Hematopoietic multipotent progenitor cell treated with erythropoietin and hydrocortisone succinate and interleukin-3 and kit ligand, for 6 days (in vitro differentiated cells): ENCODE measurements at places on chromosomes 7 and 10.

DNA sequence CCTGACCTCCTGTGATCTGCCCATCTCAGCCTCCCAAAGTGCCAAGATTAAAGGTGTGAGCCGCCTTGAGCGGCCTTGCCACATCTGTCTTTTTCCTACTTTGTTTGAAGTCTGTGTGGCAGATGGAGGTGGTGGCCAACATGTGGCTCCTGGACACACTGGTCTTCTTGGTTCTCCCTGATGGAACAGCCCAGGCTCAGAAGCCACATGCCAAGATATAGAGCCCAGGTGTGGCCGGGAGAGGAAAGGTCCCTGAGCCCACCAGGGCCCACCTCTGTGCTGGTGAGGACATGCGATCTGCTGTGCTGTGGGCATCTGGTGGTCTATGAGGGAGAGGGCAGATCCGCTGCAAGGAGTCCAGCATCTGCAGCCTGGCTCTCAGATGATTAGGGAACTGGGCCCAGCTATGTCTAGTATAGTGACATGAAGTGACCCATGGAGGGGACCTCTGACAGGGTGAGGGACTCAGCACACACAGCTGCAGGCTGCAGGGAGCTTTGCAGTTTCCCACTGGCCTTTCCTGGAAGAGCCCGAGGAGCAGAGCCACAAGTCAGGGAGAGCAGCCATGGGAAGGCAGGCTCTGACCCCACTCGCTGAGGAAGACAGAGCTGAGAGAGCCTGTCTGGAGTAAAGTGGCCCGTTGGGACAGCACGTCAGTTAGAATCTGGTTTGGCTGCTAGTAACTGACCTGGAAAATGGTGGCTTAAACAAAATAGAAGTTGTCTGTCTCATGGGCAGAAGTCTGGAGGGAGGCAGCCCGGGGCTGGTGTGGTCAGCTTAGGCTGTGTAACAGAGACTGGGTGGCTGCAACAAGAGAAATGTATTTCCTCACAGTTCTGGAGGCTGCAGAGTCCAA is 25.9 kb downstream of the ADCY1 start:
- no peak for DNase-seq

GRCh38 chr7:6256109-6256483 is 16.3 kb downstream of the CYTH3 start:
- DNase-seq, result no peak

DNA sequence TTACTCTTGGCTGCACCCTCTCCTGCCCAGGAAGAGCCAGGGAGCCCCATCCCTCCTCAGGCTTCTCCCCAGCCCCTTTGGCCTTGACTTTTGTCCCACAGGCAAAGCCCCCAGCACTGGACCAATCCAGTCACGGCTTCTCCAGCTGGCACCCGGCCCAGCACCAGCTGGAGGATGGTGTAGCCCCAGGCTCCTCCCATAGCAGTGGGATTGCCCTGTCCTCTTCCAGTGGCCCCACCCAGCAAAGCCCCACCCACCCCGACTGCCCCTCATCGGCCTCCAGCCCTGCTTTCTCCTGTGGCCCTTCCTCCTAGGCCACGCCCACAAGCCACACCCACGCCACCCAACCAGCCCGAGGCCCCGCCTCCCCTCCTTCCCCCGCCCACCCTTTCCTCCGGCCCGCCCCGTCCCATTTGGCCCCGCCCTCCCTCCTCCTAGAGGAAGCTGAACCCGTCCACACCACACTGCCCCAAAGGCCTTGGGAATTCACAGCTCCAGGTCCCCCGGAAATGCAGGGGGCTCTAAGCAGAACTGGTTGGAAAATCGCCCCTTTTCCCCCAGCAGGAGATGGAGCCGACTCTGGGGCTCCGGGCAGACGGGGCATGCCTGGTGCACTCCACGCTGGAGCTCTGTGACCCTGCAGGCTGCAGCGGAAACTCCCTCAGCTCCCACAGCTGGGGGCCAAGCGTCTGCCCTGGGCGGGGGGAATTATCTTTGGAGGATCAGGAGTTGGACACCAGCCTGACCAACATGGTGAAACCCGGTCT is 25.2 kb downstream of the GET4 start:
- DNase-seq, result peak; percentile 96

GRCh38 chr10:65320236-65321026 is 1605.4 kb upstream of the LRRTM3 start:
- DNase-seq, result no peak

DNA sequence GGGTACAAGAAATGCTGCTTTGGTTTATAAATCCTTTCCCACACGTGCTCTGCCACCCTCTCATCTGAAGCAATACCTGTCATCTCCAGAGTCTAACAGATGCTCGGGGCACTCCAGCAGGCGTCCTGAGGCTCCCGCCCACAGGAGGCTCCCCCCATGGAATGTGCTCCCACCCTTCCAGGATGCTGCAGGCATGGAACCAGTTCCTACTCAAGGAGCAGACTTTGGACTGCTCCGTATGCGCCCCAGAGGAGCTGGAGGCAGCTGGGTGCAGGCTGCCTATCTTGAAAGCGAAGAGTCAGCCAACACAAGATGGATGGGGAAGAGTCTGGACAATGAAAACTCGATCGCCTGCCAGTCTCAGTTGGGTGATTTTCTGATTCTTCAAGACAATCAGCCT is 75.4 kb downstream of the VOPP1 start:
- DNase-seq, result no peak

DNA sequence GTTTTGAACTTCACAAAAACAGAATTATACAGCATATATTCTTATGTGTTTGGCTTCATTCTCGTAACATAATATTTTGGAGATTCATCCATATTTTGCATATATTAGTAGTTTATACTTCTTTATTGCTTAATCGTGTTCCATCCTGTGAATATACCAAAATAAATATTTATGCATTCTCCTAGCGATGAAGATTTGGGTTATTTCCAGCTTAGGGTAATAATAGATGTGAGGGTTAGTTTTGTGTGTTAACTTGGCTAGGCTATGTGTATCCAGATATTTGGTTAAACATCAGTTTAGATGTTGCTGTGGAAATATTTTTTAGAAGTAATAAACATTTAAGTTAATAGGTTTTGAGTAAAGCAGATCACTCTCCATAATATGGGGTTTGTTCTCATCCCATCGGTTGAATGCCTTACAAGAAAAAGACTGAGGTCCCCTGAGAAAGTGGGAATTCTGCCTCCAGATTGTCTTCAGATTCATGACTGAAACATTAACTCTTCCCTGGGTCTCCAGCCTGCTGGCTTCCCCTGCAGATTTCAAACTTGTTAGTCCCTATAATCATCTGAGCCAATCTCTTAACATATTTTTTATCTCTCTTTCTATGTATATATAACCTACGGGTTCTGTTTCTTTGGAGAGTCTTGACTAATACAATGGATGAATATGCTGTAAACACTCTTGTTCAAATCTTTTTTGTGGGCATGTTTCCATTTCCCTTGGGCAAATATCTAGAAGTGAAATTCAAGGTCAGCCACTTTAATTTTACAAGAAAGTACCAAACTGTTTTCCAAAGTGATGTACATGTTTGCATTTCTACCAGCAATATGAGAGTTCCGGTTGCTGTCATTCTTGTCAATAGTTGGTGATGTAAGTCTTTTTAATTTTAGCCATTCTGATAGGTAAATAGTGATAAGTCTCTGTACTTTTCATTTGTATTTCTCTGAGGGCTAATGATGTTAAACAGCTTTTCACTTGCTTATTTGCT is 48.7 kb downstream of the PDK4 start:
- no peak for DNase-seq

DNA sequence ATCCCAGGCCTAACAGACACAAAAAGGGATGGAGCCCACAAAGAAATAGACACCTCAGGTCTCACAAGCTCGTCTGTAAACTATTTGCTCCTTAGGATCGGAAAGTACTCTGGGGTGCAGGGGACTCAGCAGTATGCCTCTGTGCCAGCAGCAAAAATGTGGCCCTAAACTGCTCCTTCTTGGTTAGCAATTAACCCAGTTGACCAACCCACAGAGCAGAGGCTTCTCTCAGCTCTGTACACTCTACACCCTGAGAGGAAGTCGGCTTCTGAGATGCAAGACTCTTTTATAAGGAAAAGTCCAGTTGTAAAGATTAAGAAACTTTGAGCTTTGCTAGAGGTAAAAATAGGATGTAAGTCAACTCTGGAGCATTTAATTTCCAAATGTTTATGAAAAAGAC is 156.3 kb upstream of the PRSS58 start:
- DNase-seq, result no peak

DNA sequence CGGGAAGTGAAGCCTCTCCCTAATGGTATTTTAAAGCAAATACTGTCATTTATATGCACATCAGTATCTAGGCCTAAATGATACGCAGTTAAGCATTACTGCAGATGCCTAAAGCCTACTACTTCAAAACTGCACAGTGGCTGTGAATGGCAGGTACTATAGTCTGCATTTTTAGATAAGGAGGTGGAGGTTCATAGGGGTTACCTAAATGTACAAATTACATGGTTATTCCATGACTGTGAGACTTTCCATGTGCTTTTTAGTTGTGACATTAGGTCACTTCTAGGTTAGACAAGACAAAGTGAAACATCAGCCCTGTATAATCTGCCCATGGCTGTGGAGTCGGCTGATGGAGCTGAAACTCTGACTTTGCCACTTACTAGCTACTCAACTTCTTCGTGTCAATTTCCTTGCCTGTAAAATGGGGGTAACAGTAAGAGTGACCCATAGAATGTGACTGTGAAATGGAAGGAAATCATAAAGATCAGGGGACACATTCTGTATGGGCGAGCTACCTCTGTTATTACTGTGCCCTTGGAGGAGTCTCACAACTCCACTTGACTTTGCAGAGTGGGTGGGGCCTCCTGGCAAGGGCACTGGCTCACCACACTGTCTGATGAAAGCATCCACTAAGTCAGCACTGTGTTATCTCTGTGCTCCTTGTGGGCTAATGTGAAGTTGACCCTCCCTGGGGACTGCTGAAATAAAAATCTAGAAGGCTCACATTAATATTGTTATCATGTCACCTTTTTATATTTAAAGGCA is 239.4 kb downstream of the TNS3 start:
- peak; percentile 94 for DNase-seq

DNA sequence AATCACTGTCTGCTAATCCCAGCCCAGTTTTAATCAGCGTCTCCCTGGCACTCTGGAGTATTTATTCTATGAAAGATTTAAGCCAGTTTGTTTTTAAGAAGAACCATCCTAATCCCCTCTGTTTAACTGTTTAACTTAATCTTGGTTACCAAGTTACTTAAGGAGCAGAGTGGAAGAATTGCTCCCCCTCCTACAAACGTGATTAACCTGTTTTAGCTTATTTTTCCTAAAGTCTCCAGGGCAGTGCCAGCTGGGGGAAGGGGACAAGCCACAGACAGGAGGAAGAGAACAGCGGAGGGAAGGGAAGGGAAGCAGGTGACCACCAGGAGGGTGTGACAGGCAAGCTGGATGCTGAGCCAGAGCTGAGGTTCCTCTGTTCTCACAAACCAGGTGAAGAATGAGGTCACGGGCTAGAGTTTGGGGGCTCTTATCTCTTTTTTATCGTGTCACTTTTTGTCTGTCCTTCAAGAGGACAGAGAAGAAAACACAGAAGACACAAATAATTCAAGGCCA is 1.7 kb downstream of the SLC13A4 start:
- no peak for DNase-seq

- DNase-seq, result peak; percentile 73
Observed at GRCh38 chr7:17274551-17275245, 23.8 kb upstream of the AHR start.

DNA sequence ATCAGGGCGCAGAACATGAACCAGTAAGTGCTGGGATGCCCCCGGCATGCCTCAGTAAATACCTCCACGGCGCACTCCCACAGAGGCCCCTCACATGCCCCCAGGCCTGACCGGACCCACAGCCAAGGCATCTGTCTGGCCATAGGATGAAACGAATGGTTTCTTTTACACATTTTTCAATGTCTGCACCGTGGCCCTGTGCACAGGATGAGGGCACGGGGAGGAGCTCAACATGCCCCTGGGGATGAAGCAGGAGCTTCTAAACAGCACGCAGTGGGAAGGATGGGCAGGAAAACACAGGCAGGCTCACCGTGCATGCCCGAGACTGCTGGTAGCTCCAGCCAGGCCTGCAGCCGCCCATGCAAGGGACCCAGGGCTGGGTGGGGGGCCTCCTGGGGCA is 283.3 kb downstream of the TNS3 start:
- DNase-seq, result no peak

- peak; percentile 40 for DNase-seq
Observed at GRCh38 chr7:132430041-132430855, 146.0 kb downstream of the PLXNA4 start.

- peak; percentile 53 for DNase-seq
Observed at GRCh38 chr10:72328829-72329204, 25.9 kb downstream of the DNAJB12 start.

DNA sequence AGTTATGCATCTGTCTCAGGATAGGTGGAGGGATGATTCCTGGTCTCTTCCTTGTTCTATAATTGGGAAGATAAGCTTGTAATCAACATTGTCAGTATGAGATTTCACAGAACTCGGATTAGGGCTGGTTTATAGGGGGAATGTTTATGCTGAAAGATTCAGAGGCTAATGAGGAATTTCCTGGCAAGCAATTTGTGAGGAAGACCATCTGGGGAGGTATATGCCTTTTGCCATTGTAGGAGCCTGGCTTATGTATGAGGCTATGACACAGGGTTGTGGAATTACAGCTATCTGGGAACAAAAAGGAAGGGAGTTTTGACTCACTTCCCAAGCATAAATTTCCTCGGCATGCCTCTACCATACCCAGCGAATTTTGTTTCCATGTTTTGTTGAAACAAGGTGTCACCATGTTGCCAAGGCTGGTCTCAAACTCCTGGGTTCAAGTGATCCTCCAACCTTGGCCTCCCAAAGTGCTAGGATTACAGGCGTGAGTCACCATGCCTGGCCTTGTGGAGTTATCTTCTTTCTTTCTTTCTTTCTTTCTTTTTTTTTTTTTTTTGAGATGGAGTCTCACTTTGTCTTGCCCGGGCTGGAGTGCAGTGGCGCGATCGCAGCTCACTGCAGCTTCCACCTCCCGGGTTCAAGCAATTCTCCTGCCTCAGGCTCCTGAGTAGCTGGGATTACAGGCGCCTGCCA is 1.6 kb upstream of the COPS6 start:
- DNase-seq, result no peak

DNA sequence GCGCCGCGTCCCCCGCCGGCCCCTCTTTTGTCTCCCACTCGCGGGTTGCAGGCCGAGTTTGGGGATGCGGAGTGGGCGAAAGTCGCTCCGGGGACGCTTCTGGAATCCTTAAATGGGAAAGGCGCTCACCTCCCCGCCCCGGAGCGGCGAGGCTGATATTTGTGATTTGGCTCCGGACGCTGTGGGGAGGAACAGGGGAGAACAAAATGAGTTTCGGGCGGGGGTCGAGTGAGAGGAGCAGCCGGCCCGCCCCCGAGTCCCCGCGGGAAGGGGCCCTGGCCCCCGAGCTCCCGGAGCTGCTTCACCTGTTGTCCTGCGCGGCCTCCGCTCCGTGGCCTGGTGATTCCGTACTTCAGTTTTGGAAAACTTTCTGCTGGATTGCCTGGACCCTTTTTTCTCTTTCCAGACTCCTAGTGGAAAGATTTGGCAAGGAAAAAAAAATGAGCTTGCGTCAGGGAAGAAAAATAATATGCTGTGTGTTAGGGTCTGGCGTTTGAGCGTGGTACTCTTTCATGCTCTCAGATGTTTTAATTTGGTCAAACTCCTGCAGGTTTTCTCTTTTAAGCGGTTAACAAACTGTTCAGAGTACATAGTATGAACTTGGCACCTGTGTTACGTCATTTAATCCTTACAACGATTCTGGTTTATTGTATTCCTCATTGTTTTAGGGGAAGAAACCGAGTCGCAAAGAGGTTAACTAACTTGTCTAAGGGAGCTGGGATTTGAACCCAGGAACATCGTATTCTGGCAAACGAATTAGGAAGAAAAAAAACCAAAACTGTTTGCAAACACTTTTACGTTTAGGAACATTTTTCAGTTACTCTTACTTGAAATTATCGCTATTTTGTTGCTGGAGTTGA is 924 bp downstream of the BMPR1A start:
- no peak for DNase-seq
